ENCODE measurements at places on chromosomes 11 and 22.

DNA sequence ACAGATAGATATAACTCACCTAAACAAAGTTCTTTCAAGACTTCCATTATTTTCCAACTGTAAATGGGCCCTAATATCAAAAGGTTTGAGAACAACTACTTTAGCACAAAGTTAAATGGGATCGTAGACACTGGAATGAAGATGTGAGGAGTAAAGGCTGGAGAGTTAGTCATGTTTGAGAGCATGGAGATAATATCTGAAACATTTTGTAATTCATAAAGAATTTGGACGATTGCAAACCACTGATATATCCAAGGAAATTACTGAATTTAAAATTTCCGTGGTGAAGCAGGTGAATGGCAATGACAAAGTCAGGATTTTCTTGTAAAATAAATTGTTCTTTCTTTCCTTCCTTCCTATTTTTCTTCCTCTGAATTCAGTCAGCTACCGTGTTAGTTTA, 564.9 kb downstream of the CNTN5 start:
- DNase-seq, result no peak

GRCh38 chr11:121037016-121037415, 13.1 kb downstream of the TBCEL start:
- no peak for DNase-seq

- no peak for DNase-seq
These were observed 358.4 kb downstream of the BUD13 start for GRCh38 chr11:116414357-116414880.

- DNase-seq, result no peak
These were observed 61.4 kb upstream of the CTSC start for GRCh38 chr11:88398791-88399570.

DNA sequence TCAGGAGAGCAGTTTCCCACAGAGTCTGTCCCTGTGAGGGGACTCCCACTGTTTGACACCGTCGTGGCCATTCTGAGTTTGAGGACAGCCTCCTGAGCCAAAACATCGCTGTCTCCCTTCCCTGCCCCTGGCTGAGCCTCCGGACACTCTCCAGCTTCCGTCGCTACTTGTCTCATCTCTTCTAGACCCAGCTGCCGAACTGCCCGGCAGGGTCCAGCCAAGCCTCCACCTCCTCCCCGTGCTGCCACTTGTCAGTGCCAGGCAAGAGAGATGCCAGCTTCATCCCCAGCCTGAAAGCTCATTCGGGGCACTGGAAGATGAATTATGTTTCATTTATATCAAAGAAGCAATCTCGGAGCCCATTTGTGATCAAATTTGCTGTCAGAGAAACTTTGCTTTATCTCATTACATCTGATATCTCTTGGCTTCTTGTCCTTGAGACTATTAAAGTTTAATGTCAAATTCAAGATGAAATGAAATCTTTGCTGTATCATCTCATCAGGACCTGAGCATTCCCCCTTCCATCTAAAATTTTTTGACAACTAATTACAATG, 283.9 kb downstream of the BUD13 start:
- no peak for DNase-seq

DNA sequence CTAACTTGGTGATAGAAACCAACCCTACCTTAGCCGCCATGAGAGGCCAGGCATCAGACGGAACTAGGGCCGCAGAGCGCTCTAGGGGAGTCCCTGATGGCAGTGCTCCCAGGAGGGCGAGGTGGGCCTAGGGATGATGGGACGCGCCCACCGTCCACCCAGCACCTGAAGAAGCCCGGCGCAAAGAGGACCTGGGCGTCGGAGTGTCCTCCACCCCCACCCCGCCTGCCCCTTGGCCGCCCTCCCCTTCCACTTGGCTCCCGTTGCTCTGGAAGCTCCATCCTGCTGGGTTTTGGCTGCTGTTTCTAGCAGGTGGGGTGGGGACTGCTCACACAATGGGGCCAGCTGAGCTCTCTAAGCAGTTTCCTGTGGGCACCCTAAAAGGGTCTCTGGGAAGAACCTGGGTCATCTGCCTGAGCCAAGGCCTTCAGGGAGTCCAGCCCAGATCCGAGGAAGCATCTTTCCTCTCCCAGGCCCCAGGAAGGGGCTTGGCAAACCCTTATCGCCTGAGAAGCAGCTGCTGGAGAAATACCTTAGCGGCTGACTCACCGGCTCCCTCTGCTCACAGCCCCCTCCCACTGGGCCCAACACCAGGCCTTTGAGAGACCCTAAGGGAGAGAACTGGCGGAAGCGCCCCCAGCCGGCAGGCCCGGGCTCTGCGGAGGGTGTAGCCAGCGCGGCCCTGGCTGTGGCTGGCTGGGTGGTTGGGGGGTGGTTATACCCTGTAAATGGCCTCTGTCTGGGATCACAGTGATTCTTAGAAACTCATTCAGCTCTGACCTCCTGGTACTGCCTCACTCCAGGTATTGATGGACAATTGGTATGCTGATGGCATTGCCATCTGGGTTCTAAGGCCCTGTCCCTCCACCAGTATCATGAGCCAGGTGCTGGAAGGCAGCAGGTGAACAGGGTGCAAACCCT, 19.3 kb downstream of the CREB3L1 start:
- DNase-seq, result no peak

- DNase-seq, result no peak
These were observed 23.6 kb upstream of the UPB1 start for GRCh38 chr22:24471570-24471969.

DNA sequence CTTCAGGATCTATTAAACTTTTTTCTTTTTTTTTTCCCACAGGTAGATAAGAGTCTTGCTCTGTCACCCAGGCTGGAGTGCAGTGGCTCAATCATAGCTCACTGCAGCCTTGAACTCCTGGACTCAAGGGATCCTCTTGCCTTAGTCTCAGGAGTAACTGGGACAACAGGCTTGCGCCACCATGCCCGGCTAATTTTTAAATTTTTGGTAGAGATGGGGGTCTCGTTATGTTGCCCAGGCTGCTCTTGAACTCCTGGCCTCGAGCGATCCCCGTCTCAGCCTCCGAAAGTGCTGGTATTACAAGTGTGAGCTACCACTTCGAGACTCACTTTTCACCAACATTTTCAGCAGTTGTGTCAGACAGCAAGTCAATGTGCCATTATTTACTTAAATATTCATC, 962 bp downstream of the SIRT3 start:
- no peak for DNase-seq

DNA sequence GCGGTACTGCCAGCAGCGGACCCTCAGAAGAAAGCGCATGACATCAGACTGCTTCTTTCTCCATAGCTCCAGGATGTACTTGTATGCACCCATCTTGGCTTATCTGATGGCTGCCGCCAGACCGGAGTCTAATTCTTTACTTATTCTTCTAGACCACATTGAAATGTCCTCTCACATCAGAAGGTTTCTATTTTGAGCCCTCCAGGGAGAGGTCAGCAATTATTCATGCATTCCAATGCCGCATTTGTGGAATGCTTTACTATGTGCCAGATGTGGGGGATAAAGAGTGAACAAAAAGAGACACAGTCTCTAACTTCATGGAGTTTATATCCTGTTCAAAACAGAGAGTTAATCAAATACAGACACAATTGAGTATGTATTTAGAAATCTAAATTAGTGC, 230.1 kb downstream of the MIAT start:
- no peak for DNase-seq

DNA sequence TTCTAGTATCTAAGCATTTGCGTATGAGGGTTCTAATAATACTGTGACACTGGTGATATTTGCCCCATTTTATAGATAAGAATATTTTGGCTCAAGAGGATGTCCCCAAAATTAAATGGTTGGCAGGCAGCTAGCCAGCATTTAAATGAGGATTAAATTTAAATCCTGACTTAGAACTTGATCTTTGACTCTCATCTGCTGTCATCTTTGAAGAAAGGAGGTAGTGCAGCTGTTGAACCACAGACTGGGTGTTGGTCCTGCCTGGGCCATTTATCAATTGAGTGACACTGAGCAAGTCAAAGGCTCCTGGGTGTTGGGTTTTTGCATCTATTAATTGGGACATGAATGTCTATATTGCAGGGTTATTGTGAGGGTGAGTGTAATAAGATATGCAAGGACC, 112.3 kb downstream of the INSC start:
- no peak for DNase-seq

- DNase-seq, result no peak
These were observed 6.3 kb downstream of the GUCY1A2 start for GRCh38 chr11:107011977-107012376.

- DNase-seq, result no peak
These were observed 10.2 kb upstream of the LDHA start for GRCh38 chr11:18384157-18384641.

- no peak for DNase-seq
These were observed 34.7 kb downstream of the ZBTB44 start for GRCh38 chr11:130279989-130280388.

DNA sequence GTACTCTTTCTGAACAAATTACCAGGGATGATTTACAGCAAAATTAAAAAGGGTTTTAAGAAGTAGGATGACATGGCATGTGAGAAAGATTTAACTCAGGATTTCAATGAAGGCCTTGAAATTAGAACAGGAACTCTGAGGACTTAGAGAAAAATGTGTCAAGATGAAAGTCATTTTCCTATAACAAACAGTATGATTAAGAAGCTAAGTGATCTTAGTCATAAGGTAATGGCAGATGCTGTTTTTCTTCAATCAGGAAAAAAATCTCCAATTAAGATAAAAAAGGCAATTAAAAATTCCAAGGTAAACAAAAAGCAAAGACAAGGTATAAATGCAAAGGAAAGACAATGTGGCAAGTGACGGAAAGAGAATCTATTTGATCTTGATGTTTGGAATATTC, 73.5 kb downstream of the GAB2 start:
- DNase-seq, result no peak

- no peak for DNase-seq
These were observed 35.2 kb upstream of the USP47 start for GRCh38 chr11:11806586-11806985.

DNA sequence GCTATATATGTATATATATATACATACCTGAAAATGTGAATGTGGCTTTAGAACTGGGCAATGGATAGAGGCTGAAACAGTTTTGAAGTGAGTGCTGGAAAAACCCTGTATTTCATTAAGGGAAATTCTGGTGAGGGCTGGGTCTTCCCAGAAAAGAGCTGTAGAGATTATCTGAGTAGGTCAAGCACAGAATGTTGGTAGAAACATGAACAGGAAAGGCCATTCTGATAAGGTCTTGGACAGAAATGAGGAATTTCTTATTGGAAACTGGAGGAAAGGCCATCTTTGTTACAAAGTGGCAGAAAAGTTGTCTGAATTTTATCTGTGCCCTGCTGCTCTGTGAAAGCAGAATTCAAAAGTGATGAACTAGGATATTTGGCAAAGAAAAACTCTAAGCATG, 25.4 kb downstream of the RTL6 start:
- no peak for DNase-seq

DNA sequence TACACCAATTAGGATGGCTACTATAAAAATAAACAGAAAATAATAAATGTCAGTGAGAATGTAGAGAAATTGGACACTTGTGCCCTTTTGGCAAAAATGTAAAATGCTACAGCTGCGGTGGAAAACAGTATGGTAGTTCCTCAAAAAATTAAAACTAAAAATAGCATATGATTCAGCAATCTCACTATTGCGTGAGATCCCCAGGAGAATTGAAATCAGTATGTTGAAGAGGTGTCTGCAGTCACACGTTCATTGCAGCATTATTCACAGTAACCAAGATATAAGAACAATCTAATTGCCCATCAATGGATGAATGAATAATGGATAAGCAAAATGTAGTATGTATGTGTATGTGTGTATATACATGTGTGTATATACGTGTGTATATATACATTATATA, 6.8 kb downstream of the OR52N2 start:
- DNase-seq, result no peak

- no peak for DNase-seq
These were observed 8.8 kb downstream of the TCIRG1 start for GRCh38 chr11:68047437-68048290.

DNA sequence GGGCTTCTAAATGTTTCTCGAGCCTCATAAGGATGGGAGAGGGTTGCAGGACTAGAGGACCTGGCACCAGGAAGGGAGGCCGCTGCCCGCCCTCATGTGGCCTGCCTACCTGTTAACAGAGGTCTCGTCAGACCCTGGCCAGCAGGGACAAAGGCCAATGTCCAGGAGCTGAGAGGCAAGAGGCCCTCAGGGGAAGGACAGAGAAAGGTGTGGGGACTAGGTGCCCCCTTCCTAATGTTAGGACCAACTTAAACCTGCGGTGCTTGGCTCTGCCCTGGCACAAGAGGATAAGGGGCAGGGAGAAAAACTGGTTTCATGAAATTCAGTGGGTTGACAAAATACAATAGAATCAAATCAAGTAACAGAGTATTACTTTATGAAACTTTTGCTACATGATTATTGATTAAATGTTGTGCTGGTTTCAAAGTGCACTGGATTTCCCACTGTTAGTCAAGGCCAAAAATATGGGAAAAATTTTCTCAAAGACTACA, 20.0 kb upstream of the SYT12 start:
- DNase-seq, result no peak

Measured in GM12892 (cell line).